Stimulated activated CD8-positive, alpha-beta memory T cell treated with anti-CD3 and anti-CD28 coated beads, Interleukin-15, amount 100 ng/mL, for 48 hours (primary cell): ENCODE measurements at places on chromosomes 1 and 21.
A peak's percentile ranks its signal among the peaks of the same experiment; 100 is the strongest.

DNA sequence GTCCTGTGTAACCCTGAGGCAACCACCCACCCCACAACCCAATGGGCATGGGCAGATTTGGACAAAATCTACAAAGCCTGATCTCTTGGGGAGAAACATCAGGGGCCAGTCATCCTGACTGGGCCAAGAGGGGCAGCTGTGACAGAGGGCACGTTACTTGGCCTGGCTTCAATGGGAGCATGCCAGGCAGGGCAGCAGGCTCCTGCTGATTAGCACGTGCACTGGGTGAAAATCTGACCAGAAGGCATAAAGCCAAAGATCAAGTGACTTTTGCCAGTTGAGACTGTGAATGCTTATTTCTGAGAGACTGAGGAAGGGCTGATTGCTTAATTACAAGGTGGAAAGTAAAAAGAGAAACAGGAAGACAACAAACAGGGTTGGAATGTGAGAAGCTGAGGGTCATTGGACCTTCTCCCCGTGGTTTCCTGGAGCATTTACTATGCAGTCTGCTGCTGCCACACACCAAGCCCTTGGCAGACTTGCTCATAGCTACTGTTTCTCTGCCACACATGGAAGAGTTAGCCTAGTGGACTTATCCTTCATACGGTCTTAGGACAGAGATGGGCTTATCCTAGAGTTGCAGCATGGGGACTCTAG is 39.8 kb upstream of the TNR start:
- no peak for DNase-seq

DNA sequence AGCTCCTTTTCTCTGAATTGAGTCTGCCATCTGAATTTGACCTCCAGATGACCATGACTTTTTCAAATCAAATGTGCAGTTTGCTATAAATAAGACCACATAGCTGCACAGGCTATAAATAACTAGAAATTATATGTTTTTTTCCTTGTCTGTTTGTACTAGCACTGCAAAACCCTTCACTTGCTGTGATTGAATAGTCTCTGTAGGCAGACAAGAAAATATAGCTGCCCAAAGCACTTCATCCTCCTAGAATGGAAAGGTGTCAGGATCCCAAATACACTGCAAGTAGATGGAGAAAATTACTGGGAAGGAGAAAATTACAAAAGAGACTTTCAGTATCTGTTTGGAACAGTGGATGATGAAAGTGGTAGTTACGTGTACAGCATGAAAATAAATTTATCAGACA is 175.8 kb downstream of the APP start:
- no peak for DNase-seq

DNA sequence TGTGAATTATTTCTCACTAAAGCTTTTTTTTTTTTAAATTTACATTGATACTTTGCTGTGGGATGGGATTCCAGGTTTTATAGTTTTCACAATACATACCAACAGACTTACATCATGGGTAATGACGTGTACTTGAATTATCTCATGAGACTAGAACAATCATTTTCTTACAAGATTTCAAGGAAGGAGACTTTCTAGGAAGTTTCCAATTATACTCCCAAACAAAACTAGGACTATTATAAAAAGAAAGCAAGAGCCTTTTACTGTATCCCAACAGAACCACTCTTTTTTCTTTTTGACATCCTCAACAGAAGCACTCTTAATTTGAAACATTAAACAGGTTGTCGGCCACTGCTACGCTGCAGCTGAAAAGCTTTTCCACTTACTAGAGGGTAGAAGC is 48.7 kb downstream of the TESK2 start:
- DNase-seq: no peak

DNA sequence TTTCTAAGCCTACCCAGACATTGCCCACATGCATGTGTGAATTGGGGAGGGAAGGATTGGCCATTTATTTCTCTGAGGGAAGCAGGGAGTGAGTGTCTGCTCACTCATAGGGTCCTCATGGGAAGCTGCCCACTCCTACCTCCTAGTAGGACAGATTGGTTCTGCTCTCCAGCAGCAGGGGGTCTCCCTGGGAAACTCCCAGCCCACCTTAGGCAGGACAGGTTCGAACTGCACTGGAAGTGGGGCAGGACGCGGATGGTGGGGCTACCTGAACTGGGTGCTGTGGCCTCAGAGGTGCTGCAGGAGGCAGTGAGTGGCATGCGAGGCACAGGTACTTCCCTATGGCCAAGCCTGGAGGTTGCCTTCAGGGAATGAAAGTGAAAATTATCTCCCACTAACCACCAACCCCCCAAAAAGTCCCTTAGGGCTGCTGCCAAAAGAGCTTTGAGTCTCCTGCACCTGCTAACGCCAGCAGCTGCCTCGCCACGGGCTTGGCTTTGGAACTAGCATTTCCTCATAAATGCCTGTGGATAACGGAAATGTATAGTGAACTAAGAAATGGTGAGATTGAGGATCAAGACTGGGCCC is 157.0 kb upstream of the COA6 start:
- DNase-seq: no peak

DNA sequence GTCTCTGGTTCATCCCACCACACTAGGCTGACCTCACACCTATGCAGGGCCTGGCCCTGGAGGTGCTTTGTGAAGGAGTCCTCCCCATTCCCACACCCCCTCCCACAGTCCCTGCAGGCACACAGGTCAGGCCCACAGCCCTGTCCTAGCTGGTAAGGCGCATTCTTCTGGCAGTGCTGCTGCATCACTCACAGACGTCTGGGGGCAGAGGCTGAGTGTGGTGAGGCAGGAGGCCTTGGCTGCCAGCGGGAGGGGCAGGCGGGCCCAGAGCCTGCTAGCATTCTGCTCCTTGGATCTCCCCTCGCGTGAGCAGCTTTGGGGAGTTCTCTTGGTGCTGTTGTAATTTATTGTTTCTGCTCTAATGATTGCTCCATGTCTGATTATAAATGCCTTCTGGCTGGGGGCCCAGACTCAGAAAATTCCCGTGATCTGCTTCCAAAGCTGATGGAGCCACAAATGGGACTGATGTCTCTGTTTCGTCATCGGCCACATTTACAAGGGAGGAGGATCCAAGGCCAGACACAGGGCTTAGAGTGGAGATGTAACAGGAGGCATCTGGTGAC is 62.9 kb downstream of the TRABD2B start:
- no peak for DNase-seq

DNA sequence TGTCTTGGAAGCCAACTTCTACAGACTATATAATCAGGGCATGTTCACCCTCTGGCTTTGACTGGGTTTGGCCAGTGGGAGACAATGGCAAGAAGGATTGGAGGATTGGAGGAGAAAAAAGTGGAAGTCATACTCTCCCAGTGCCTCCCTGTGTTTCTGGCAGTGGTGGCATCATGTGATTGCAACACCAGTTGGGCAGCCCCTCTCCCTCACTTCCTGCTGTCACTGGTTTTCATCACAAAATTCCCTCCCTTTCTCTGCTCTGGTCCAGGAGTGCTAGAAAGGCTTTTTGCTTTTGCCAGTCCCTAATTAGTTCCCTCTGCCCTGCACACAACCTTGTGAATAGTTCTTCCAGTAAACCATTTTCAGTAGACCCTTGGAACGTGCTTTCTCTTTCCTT is 3.7 kb upstream of the QSOX1 start:
- no peak for DNase-seq

GRCh38 chr21:28132713-28133112 is 860.0 kb downstream of the LTN1 start:
- DNase-seq: no peak

DNA sequence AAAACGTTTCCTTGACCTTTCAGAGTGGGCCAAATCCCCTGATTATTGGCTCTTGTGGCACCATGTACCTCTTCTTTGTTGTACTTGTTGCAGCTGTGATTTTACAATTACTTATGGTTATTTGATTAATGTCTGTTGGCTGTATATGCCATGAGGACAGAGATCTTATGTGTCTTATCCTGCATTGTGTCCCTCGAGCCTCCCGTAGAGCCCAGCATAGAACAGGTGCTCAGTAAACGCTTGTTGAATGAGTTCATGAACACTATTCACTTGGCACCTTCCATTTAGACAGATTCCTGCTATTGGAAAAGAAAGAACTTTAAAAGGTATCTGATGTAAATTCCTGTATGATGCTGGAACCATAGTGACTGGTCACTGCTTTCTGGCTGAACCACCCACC is 48.4 kb downstream of the PGM1 start:
- DNase-seq: no peak

GRCh38 chr1:202193614-202194327 is at the start of gene LGR6:
LGR6 (plus strand) TSS chr1:202193799; CDS start chr1:202193990, 191 bp downstream.
- DNase-seq: no peak

DNA sequence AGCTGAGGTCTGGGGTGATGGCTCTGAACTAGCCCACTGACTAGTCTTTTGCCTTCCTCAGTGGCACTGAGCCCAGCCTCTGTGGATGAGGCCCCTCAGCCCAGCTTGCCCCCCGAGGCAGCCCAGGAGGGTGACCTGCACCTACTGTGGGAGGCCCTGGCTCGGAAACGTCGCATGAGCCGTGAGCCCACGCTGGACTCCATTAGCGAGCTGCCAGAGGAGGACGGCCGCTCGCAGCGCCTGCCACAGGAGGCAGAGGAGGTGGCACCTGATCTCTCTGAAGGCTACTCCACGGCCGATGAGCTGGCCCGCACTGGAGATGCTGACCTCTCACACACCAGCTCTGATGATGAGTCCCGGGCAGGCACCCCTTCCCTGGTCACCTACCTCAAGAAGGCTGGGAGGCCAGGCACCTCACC is 87.8 kb downstream of the TRIM11 start:
- DNase-seq: no peak

- no peak for DNase-seq
These were observed 18.3 kb upstream of the CHI3L1 start for GRCh38 chr1:203204756-203205155.

DNA sequence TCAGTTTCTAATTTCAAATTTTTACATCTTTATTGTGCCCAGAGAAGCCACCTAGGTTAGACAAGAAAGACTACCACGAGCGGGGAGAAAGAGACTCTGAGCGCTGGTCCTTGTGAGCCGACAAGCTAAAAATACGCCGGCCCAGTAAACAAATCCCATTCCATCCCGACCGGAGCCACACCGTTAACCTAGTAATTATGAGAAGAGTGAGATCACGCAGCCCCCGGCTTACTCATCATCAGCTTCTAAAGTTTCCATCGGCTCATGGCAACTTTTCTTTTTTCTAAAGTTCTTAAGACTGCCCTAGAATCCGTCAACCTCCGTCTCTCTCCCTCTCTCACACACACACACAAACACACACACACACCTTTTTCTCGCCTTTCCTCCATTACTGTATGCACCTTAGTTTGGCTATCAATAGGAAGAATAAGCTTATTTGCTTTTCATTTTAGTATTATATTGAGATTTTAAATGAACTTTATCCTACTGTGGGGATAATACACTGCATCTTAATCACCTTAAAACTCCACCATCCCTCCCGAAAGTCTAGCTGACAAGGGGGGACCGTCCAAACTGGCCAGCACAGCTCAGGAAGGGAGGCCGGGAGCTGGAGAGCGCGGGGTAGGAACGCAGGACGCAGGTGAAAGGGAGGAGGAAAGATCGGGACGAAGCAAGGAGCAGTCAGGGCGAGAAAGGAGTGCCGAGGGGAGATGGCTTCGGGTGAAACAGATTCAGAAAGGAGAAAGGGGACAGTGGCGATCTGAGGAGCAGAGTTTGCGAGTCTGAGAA is 728 bp downstream of the OTUD7B start:
- DNase-seq: peak; percentile 55

GRCh38 chr1:179146911-179147310 is 65.0 kb downstream of the TOR3A start:
- no peak for DNase-seq

- DNase-seq: no peak
These were observed 559.0 kb upstream of the PLXNA2 start for GRCh38 chr1:208803011-208803811.

DNA sequence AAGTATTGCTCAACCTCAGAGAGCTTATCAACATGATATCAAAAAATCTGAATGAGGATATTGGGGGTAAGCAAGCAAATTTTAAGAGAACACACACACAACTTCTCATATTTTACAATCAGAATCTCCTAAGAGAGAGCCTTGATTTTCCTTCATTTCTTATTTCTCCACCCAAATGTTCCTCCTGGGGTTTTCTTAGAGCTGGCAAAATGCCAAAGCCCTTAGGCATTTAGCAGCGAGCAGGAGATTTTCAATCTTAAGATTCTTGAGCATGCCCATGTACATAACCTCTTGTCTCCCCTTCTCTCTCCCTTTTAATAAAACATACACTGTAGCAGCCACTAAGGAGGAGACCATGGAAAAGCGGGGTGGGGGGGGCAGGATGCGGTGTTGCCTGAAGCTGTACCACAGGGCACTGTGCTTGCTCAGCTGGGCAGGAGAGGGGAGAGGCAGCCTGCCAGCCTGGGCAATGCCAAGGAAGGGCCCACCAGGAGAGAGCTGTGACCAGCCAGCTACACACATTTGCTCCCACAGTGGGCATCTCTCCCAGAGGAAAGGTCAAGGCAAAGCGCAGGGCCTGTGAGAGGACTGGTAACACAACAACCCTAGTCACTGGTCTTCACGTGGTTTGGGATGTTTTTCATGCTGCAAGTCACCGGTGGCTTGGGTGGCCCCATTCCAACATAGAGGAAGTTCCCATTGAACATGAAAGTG is 4.3 kb downstream of the BRINP2 start:
- no peak for DNase-seq
